ENCODE measurements at places on chromosomes 5 and 9.

- DNase-seq: no peak
These were observed 5.3 kb downstream of the IL12B start for GRCh38 chr5:159324986-159325385.

DNA sequence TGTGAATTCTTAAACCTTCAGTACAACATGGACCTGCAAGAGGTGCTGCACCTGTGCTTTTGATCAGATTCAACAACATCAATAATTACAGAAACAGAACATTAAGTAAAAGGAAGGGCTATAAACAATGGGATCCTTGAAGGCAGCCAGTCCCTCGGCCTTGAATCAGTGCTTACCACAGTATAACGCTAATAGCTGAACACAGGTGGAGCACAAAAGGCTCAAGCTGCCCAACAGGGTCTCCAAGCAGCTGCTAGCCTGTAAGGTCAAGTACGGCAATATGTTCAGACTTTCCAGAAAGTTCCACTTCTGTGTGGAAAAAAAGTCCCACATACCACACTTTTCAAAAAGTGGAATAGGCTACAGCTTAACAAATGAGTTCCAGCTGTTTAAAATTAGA lies 61.9 kb upstream of the ITGA1 start:
- no peak for DNase-seq

DNA sequence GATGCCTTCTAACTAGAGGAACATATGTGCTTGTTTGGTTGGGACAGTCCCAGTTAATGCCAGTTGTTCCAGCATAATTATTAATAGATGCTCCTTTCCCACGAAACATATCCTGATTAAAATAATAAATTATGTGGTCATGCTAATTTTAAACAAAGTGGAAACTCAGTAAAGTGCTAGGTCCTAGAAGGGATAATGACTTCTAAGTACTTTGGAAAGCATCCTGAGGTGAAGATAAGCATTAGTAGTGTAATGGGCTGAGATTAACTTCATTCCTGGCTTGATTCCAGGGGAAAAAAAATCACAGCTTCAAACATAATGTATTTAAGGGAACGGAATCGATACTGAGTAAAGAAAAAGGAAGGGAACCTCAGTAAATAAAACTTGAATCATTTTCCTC lies 213.7 kb upstream of the SNX2 start:
- DNase-seq: no peak

DNA sequence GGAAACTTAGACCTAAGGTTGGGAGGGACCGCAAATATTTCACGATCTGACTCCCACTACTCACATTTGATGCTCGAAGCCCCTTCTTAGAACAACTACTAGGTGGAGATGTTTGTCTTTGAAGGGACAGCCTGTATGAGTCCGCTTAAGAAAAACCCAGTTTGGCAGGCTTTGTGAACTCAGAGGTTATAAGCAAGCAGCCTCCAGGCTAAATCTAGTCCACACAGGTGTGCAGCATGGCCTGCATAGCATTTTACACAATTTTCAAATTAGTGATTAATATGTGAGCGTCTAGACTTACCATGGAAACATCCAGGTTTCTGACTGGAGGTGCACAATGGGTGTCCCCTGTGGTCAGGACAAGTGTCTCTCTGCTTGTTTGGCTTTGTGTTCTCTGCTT lies 127.1 kb downstream of the KIF4B start:
- no peak for DNase-seq

DNA sequence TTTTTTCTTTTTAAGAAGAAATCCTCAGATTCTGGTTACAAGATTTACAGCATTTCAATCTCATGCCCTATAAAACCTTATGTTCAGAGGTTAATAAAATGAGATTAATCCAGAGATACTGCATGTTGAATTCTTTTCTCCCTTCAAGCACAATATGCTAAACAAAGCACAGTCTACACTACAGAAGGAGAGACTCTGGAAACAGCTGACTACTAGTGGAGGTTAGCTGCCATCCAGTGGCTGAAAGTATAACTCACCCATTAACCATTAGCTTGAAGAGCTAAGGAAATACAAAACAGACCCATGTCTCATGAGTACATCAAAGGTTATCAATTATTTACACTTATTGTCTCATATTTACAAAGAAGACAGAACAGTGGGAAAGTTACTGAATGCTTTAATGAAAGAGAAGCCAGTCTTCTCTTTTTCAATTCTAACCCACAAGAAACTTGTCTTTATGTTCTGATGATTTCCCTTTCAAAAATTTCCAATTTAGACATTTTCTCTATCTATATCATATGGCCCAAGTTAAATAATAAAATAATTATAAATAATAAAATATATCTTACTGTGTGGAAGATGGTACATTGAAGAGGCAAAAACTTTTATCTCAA lies 12.7 kb upstream of the DNAH5 start:
- peak; percentile 42 for DNase-seq

DNA sequence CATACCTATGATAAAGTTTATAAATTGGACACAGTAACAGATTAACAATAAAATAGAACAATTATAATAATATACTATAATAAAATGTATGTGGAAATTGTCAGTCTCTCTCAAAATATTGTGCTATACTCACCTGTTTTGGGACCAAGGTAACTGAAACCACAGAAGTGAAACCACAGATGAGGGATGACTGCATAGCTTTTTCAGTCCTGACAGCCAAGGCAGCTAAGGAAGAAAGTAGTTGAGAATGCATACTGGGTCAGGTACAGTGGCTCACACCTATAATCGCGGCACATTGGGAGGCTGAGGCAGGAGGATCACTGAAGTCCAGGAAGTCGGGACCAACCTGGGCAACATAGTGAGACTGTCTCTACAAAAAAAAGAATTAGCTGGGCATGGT lies 8.9 kb downstream of the SRP19 start:
- DNase-seq: no peak

DNA sequence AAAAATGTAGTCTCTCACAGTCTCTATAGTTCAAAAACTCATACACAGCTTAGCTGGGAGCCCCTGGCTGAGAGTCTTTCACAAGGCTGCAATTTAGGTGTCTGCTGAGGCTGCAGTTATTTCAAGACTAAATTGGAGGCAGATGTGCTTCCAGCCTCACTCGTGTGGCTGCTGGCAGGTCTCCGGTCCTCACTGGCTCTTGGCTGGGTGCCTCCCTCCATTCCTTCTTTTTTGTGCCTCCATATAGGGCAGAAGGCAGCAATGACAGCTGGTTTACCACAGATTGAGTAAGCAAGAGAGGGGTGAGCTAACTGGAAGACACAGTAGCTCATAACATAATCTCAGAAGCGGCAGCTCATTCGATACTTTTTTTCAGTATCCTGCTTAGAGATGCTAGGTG lies 2167.7 kb upstream of the WWC1 start:
- DNase-seq: no peak

- peak; percentile 56 for DNase-seq
These were observed 42.7 kb downstream of the LRRC70 start for GRCh38 chr5:62621280-62621679.

GRCh38 chr9:70881333-70881732 lies 240.1 kb downstream of the TRPM3 start:
- DNase-seq: no peak

- no peak for DNase-seq
These were observed 705 bp downstream of the PWWP2A start for GRCh38 chr5:160118349-160119141.

DNA sequence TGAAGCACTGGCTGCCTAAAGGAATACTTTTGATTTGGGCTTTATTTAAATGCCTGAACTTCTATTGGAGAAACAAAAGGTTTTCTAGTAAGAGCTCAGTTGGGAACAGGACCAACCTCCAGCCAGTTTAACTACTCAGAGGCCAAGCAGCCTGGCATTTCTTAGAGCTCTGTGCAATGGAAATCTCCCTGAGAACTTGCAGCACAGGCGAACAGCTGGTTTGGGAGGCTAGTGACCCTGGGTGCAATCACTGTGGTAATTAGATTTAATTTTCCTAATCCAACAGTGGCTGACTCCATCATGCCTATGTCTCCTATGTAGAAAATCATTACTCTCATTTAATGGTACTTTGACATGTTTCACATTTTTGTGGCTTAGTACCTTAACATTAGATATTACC lies 1.0 kb upstream of the CDH6 start:
- no peak for DNase-seq

- DNase-seq: no peak
These were observed 69.7 kb downstream of the GRAMD2B start for GRCh38 chr5:126492939-126493338.

- no peak for DNase-seq
These were observed 263.1 kb upstream of the COX7C start for GRCh38 chr5:86354664-86355063.

GRCh38 chr5:100788417-100788816 lies 114.7 kb downstream of the ST8SIA4 start:
- no peak for DNase-seq

DNA sequence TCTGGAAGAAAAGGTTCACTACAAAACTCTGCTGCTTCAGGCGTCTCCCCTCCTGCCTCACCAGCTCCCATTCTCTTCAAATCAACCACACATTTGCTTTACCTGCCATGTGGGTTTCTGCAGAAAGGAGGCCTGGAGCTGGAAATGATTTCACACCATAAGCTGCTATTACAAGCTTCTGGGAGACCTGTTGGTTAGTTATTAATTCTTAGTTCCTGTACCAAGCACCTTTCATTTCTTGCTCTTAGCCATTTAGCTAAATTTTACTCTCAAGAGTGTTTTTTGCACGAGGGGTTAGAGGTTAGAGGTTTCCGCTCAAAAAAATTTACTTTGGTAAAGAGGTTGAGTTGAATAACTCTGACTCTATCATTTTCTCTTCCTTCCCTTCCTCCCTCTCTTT lies 70.3 kb downstream of the MAP1B start:
- no peak for DNase-seq

- no peak for DNase-seq
These were observed 62.9 kb downstream of the MAMDC2 start for GRCh38 chr9:70106571-70106970.

DNA sequence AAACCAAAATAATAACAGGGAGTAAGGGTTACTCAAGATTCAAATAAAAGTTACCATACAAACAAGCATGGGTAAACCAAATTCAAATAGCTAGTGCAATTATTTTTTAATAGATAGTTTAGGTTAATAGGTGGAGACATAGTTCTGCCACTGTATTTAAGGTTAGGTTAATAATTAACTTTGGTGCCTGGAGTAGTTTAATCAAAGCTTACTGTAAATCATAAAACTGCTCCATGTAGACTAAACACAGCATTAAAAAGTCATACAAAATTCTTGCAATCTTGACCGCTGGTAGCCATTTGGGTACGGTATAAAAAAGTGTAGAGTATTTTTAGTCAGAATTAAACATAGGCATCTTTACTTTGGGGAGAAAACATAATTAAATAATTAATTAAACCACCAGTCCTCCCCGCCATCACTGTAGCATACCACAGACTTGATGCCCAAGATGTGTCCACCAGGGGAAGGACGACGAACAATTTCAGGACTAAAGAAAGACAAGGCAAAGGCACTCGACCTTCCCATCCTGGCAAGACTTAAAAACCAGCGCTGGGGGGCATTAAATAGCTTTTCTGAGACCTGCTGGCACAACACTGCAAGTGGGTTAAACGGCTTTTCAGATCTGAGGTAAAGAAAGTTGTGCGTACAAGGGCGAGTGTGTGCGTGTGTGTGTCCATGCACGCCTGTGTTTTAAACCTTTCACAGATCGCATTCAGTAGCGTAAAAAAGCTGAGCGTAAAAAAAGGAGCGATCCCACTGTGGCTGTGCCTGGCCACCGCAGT lies 2.9 kb downstream of the SEMA6A start:
- peak; percentile 9 for DNase-seq

- no peak for DNase-seq
These were observed 158.4 kb upstream of the PIK3R1 start for GRCh38 chr5:68057191-68057590.

- DNase-seq: no peak
These were observed 65.2 kb upstream of the SLC25A51 start for GRCh38 chr9:37969130-37969529.

GRCh38 chr5:83802686-83803085 lies 82.0 kb upstream of the HAPLN1 start:
- DNase-seq: no peak
